ENCODE measurements at places on chromosomes 7 and 10.

GRCh38 chr7:77812290-77812685 lies 13.7 kb downstream of the PHTF2 start:
- DNase-seq = no peak

GRCh38 chr10:121708728-121709674 lies 110.8 kb upstream of the FGFR2 start:
- DNase-seq = no peak

- DNase-seq = no peak
Observed at GRCh38 chr10:63491588-63492316, 26.0 kb upstream of the JMJD1C start.

DNA sequence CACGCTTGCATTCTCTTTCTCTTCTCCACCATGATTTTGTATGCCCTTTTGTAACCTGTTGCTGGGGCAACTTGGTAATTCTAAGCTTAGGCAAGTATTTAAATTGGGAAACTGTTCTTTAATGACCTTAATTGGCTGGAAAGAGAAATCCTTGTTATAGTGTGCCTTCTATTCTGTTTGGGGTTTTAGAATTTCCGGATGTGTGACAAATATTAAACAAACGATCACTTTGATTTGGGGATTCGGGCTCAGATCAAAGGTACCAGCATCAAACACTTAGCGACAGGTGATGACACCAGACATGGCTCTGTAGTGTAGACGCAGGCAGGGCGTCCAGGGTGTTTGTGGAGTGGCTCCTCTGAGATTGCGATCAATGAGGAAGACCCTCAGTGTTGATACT lies 55.0 kb downstream of the RAB11FIP2 start:
- no peak for DNase-seq

GRCh38 chr7:155653803-155654202 lies 9.3 kb downstream of the RBM33 start:
- no peak for DNase-seq

DNA sequence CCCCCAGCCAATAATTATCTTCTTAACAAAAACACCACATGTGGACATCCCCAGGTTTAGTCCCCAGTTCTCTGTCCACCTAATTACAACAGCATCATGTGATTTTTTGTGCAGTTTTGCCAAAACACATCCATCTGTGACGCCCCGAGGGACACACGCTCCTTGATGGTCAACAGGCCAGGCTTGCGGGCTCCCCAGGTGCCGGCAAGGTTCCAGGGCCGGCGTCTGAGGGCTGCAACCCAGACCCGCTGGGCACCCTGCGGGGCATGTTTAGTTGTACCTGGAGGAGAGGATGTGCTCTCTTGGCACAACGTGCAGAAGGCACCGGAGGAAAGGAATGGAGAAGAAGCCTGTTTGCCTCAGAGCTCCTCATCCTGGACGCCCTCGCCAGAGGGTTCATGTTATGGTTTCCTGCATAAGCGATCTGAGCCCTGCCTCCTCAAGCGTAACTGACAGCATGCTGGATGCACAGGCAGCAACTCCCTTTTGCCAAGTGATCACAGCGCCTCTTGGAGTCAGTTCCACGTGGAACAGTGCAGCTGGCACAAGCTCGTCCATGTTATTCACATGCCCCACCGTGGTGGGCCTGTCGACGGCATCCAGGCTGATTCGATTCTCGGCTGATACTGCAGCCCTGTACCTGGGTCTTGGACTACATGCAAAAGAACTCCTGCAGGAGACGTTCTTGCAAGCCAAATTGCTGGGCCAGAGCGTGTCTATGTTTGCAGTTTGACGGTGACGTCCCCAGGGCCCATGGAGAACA lies 41.6 kb downstream of the JAKMIP3 start:
- DNase-seq = no peak

DNA sequence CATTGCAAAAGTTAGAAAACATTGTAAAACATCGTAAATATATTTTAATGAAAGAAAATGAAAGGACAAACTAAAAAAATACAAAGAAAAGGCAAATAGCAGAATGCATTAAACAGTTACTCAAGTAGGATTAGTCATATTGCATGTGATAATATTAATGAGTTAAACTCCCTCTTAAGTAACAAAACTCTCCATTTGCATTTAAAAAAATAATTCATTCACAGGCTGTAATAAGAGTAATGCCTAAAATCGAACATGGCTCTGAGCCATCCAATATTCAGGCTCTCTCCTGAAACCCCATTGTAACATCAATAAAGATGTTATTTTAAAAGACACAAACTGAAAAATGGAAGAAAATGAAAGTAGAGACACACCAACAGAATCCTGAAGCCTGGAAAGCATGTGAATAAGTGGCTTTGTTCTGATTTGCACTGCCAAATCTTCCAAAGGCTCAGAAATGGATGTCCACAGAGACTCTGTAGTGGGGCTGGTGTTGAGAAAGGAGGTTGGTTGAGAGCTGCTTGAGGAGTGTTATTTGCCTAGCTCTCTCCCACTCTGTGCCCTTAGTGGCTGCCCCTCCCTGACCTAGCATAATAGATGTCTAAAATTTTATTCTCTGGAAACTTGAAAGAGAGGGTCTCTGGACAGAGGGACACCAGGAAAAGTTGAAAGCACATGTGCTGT lies 268.3 kb upstream of the MEOX2 start:
- DNase-seq = no peak

DNA sequence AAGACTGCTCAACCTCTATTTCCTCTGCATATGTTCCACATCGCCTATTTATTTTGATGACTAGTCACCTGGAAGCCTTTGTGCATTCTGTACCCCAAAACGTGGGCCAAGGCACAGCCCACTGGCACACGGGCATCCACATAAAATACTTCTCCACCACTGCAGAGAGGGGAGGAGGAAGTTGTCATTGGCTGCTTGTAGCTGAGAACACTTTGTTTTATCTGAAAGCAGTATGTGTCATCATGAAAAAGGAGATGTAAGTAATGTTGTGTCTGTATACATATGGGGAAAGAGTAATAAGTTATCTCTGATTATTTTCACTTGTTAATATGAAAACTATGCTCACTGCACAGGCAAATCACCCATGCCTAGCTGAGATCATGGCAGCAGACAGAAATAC lies 48.2 kb upstream of the AMPH start:
- no peak for DNase-seq

DNA sequence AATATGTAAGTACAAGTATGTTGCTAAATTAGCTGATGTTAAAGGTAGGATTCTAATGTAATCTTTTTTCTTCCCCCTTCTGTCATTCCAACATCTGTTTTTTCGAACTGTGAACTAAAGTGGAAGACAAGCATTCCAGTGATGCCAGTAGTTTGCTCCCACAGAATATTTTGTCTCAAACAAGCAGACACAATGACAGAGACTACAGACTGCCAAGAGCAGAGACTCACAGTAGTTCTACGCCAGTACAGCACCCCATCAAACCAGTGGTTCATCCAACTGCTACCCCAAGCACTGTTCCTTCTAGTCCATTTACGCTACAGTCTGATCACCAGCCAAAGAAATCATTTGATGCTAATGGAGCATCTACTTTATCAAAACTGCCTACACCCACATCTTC lies 62.7 kb downstream of the WAC start:
- DNase-seq = no peak

- no peak for DNase-seq
Observed at GRCh38 chr7:128831178-128831993, 1.2 kb downstream of the FLNC start.

- DNase-seq = no peak
Observed at GRCh38 chr10:133229265-133230043, 563 bp upstream of the UTF1 start.

- no peak for DNase-seq
Observed at GRCh38 chr10:17671307-17671706, 27.4 kb downstream of the STAM start.

- no peak for DNase-seq
Observed at GRCh38 chr10:92678206-92678605, 11.5 kb upstream of the HHEX start.

- no peak for DNase-seq
Observed at GRCh38 chr10:22219308-22219707, 1.5 kb upstream of the EBLN1 start.

GRCh38 chr10:74483356-74483755 lies 332.3 kb downstream of the ADK start:
- no peak for DNase-seq

DNA sequence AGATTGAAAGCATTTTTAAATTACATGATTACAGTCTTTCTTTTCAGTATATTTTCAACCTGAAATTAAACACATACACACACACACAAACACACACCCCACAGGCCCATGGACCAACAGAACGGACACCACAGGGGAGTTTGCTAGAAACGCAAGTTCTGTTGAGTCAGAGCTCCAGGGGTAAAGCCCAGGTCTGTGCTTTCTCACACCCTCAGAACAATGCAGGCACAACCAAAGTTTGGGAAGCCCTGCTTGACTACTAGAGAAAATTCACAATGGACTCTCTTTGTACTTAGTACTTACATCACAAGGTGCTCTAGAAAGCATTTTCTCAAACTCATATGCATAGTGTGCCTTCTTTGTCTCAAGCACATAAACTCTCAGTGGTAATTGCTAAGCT lies 704.0 kb upstream of the IGFBP3 start:
- no peak for DNase-seq

DNA sequence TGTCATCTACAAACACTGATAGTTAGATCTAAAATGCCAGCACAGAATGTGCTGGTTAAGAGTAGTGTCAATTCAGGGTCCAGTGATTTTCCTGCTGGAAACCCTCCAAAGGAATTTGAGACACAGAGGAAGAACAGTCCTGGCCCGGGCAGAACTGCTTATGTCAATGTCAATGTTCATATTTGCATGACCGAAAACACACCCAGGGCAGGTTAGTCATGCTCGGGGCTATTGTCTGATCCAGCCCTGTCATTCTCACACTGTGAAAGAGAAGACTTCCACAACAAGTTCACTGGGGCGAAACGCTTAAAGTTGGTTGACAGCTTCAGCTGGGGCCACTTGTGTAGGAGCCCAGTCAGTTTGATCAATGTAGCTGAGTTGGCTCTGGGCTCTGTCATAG lies 139.3 kb downstream of the C1GALT1 start:
- DNase-seq = no peak

GRCh38 chr10:35889971-35890675 lies 248.0 kb upstream of the FZD8 start:
- no peak for DNase-seq

GRCh38 chr7:45670227-45670626 lies 96.1 kb downstream of the ADCY1 start:
- DNase-seq = no peak

- no peak for DNase-seq
Observed at GRCh38 chr7:106170651-106171050, 58.5 kb upstream of the SYPL1 start.

GRCh38 chr7:30634634-30635201 lies 40.0 kb downstream of the GARS1 start:
- DNase-seq = no peak

DNA sequence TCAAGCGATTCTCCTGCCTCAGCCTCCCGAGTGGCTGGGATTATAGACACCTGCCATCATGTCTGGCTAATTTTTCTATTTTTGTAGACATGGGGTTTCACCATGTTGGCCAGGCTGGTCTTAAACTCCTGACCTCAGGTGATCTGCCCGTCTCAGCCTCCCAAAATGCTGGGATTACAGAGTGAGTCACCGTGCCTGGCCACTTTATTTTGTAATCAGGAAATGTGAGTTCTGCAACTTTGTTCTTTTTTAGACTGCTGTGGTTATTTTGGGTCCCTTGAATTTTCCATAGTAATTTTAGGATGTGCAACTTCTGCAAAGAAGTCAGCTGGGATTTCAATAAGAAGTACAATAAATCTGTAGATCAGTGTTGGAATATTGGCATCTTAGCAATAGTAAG lies 96.8 kb downstream of the CYTH3 start:
- no peak for DNase-seq

GRCh38 chr7:46492466-46492865 lies 571.4 kb upstream of the IGFBP3 start:
- DNase-seq = no peak

DNA sequence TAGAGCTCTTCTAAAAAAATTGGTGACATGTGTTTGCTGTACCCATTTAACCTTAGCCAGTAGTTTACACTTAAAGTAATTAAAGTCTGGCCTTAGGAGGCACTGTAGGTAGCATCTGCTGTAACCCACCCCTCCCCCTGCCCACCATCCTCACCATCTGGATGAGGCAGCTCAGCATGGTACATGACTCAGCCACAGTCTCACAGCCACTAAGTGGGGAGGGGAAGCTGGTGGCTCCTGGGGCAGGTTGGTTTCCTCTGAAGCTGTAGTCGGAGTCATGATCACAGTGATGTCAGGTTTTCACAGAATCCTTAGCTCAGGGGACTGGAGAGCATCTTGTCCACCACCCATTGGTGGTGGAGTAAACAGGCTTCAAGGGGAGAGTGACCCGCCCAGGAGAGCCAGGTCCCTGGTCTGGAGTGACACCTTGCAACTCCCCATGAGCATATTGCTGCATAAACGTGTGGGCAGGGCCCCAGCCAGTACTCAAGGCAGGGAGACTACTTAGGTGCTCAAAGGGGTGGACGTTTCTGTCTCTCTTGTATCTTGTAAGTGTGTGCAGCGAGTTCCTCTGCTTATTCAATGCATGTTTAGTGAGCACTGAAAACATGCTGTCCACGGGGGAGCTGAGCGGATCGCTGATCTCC lies 125.9 kb downstream of the GRK5 start:
- peak; percentile 60 for DNase-seq

GRCh38 chr7:70706204-70706603 lies 425.7 kb upstream of the GALNT17 start:
- DNase-seq = no peak

DNA sequence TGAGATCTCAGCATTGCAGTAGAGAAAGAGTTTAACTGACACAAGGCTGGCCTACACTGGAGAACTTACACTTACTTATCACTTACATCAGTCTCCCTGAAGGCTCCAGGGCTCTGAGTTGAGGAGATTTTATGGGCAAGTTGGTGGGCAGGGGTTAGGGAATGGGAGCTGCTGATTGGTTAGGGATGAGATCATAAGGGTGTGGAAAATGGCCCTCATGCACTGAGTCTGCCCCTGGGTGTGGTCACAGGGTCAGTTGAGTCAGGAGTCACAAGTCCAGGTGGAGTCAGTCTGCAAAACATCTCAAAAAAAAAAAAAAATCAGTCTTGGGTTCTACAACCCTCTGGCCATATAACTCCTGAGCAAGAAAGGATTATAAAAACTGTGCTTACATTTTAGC lies 60.5 kb downstream of the PPP1R17 start:
- DNase-seq = no peak

GRCh38 chr7:45182856-45183710 lies 25.5 kb downstream of the RAMP3 start:
- no peak for DNase-seq

DNA sequence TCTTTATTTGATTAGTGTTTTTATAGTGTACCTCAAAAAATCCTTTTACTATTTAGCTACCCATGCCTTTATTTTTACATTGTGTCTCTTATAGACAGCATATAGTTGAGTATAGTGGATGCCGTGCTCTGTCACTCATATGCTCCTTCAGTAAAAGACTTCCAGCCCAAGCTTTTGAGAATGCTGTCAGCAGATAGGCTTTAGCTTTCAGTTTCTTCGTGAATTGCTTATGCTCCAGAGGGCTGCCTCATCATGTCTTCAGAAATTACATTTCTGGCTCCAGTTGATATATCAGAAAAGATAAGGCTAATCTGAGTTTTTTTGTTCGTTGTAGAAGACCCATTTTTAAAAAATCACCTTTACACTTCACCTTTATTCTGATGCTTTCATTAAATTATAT lies 332.0 kb downstream of the NXPH1 start:
- no peak for DNase-seq

- peak; percentile 77 for DNase-seq
Observed at GRCh38 chr7:8125680-8126444, 136.1 kb downstream of the ICA1 start.

Data from stimulated activated CD4-positive, alpha-beta T cell treated with anti-CD3 and anti-CD28 coated beads, Interleukin-2, amount 100 ng/mL, for 24 hours (primary cell).